ENCODE measurements at places on chromosomes 11 and 22. TPM values are rescaled to one million over a fixed set of nuclear protein-coding genes. Genes with fewer than 3 reads are reported as not detected.
A peak's percentile ranks its signal among the peaks of the same experiment; 100 is the strongest.

Gene CDCA5
- polyA plus RNA-seq = 6.4 TPM

GRCh38 chr22:17434856-17435255 lies 65.6 kb downstream of the CECR2 start:
- H3K27me3 ChIP-seq = no peaks in the 10 kb centered on the region
- no peak overlapping the region for H3K27ac ChIP-seq
- no peaks in the 10 kb centered on the region for H3K36me3 ChIP-seq

Gene FADS3
- polyA plus RNA-seq = 37.0 TPM

GRCh38 chr11:82890002-82890341 lies 10.3 kb downstream of the PRCP start:
- DNase-seq = no peak
- H3K4me1 ChIP-seq = no peaks in the 10 kb centered on the region
- no peaks in the 10 kb centered on the region for H3K27me3 ChIP-seq

Gene SPECC1L
- polyA plus RNA-seq = 13.0 TPM

Gene RASD2
- 12.7 TPM for polyA plus RNA-seq

- peaks cover 27% of the 10 kb centered on the region for H3K4me1 ChIP-seq
- H3K27ac ChIP-seq = no peak overlapping the region
- no peaks in the 10 kb centered on the region for H3K36me3 ChIP-seq
- peak; percentile 61 for DNase-seq
- H3K27me3 ChIP-seq = no peaks in the 10 kb centered on the region
These were observed 1.4 kb upstream of the MUC2 start for GRCh38 chr11:1073261-1073724.

Gene MN1
- polyA plus RNA-seq = 2.3 TPM

Gene C11orf65
- 0.34 TPM for polyA plus RNA-seq

Gene TSGA10IP
- polyA plus RNA-seq = not detected

DNA sequence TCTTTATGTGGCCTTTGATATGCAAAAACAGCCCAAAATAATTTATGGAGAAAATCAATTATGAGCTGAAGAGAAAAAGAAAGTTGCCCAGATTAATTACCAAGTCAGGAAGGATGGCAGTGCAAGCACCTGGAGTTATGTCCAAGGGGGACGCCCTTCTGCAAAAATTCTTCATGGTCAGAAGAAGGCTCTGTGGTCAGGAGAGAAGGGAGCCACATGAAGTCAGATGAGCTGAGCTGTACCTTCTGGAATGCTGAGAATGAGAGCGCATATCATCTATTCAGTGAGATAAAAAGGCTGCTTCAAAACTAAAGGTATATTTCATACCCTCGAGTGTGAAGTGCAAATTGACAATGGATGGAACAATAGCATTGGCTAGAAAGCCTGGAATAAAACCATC lies 607.4 kb downstream of the NTM start:
- H3K27ac ChIP-seq = no peak overlapping the region
- H3K4me3 ChIP-seq = no peak overlapping the region
- H3K27me3 ChIP-seq = peaks cover 4% of the 10 kb centered on the region
- no peaks in the 10 kb centered on the region for H3K36me3 ChIP-seq
- no peaks in the 10 kb centered on the region for H3K4me1 ChIP-seq

Gene CALCB
- polyA plus RNA-seq = 1.7 TPM

DNA sequence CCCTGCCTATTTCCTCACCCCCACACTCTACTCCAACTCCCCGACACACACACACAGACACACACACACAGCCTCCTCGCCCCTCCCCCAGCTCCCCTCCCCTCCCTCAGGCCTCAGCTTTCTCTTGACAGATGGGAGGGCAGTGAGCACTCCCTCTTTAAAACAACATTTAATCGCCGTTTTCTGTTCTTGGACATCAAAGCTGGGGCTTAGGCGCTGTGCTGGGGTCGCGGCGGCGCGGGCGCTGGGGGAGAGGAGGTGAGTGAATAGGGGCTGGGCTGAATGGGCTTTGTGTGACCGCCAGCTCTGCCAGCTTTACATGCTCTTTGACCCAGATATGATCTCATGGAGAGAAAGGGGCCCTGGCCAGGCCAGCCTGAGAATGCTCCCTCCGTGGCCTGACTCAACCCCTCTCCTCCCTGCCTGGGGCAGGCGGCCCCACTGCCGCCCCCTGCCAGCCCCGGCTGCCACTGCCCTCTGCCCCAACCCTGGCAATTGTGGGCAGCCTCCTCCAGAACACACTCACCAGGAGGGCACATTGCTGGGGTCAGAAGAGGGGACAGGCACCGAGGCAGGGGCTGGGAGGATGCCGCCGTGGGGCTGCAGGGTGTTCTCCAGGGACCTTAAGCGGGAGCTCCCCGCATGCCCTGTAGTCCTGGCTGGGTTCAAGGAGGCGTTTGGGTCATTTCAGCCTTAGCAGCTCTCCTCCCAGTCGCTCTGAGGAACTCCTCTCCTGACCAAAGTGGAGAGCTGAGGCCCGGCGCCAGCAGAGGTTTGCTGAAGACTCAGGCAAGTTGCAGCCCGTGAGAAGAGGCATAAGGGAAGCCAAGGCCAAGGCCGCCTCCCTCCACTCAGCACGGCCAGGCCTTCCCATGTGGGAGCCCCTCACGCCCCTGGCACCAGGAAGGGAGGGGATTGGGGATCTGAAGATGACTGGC lies 38.3 kb upstream of the NNMT start:
- peaks cover 26% of the 10 kb centered on the region for H3K4me1 ChIP-seq
- no peaks in the 10 kb centered on the region for H3K36me3 ChIP-seq
- no peaks in the 10 kb centered on the region for H3K27me3 ChIP-seq
- DNase-seq = peak; percentile 82

DNA sequence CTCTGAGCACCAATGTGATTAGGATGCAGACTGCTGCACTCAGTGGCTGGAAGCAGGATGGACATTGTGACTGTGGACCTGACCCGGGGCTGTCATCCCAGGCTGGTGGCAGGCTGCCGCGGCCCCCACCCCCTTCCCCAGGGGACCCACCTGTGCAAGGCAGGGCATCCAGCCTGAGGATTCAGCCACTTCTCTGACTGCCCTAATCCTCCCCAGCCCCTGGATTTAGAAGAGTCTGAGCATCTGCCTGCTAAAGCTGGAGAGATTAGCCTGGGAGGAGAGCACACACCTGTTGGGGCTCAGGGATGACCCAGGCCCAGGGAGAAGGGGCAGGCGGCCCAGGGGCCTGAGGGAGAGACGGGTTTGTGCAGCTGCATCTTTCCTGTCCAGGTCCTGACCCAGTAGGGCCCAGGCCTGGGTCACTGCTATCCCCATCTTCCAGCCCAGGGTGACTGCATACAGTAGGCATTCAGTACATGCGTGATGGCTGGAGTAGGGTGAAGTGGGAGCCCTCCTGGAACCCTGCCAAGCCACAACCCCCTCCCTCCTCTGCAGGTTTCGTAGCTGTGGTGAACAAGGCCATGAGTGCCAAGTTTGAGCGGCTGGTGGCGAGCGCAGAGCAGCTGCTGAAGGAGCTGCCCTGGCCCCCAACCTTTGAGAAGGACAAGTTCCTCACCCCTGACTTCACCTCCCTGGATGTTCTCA lies 12.1 kb downstream of the DPP3 start:
- no peaks in the 10 kb centered on the region for H3K4me1 ChIP-seq
- H3K27me3 ChIP-seq = no peaks in the 10 kb centered on the region
- no peaks in the 10 kb centered on the region for H3K36me3 ChIP-seq
- no peak overlapping the region for H3K4me3 ChIP-seq
- DNase-seq = no peak

- H3K36me3 ChIP-seq = no peaks in the 10 kb centered on the region
- H3K4me1 ChIP-seq = peaks cover 13% of the 10 kb centered on the region
- DNase-seq = peak; percentile 55
- H3K27ac ChIP-seq = peak overlapping the region; percentile 97
These were observed 875 bp upstream of the STT3A start for GRCh38 chr11:125591649-125592304.

- no peak overlapping the region for H3K27ac ChIP-seq
- H3K4me3 ChIP-seq = no peak overlapping the region
- no peak for DNase-seq
- H3K4me1 ChIP-seq = peaks cover 8% of the 10 kb centered on the region
These were observed 128.5 kb upstream of the LMO1 start for GRCh38 chr11:8392166-8392565.

Gene CTSW
- polyA plus RNA-seq = 0.56 TPM

Gene HORMAD2
- not detected for polyA plus RNA-seq
